ENCODE measurements at places on chromosomes 3 and 15.

- DNase-seq = no peak
These were observed 110.2 kb downstream of the ANP32A start for GRCh38 chr15:68710536-68710935.

GRCh38 chr3:114877378-114878113 lies 269.5 kb downstream of the ZBTB20 start:
- DNase-seq = no peak

GRCh38 chr3:18046131-18046915 lies 303.9 kb upstream of the TBC1D5 start:
- no peak for DNase-seq

- DNase-seq = peak; percentile 71
These were observed 141.9 kb upstream of the SMAD3 start for GRCh38 chr15:66923438-66923881.

DNA sequence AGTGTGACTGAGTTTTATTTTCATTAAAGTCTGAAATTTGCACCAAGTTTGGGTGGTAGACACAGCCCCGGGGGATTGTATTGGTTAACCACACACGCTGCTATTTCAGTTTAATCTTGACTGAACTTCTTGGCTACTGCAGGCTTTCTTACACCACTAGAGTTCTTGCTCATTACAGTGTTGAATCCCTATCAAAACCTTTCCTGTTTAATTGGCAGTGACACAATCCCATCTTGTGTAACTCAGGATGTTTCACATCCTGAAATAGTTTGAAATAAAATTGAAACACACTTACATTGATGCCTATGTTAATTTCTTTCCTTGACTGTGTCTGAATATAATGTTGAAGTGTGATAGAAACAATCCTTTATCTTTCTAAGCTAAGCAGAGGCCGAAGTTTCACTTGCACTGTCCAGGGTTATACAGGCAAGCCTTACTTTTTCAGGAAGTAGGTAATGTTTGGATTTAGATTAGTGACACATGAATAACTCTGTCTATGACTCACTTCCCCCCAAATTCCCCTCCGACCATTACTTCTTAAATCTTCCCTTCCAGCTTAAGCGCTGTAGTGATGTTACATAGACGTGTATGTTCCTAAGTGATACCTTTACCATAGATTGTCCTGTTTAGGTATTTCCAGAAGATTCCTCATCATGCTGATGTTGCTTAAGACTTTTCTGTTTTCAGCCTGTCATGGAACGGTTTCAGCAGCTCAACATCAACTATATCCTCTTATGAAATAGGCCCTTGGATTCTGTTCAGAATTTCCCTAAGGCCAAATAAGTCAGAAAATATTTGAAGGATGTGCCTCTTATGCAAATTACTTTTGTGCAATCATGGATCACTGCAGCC lies 16.8 kb downstream of the ATG7 start:
- no peak for DNase-seq

GRCh38 chr3:123424321-123424998 lies 24.4 kb downstream of the ADCY5 start:
- no peak for DNase-seq

DNA sequence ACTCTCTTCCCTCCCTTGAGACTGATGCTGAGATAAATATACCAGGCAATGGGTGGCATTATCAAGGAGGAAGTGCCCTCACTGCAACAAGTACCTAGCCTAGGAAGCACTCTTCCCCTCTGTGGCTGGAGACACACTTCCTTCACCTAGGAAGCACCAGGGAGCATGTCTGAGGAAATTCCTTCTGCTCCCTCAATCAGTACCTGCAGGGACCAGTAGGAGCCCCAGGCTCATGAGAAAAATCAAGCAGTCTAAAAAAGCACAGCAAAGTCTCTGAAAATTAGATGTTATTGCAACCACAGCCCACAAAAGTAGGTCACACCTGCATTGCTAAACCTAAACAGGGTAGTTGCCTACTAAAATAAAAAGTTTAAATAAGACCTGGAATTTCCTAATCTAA lies 78.2 kb upstream of the TRPM1 start:
- no peak for DNase-seq

GRCh38 chr3:35422836-35423601 lies 216.3 kb upstream of the ARPP21 start:
- no peak for DNase-seq

GRCh38 chr3:39189959-39190269 lies 2.5 kb downstream of the XIRP1 start:
- DNase-seq = peak; percentile 72

GRCh38 chr15:36039996-36040572 lies 494.1 kb upstream of the DPH6 start:
- DNase-seq = no peak

- no peak for DNase-seq
These were observed 15.7 kb upstream of the CAND2 start for GRCh38 chr3:12780751-12781150.

DNA sequence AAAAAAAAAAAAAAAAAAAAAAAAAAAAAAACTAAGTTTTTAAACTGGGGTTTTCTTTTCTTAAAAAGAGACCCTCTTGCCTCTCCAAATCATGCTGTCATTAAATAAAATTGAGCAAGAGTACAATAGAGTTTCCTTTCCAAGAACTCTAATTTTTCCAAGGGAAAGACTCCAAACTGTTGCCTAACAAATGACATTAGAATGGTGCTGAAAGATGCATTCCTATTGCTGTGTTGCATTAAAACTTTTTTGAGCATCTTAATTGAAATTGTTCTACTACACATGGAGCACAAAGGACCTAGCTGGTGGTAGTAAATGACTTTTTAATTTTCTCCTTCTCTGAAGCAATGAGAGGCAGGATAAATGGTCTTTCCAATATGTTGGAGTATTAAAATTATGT lies 469.1 kb upstream of the ARHGEF26 start:
- DNase-seq = no peak

DNA sequence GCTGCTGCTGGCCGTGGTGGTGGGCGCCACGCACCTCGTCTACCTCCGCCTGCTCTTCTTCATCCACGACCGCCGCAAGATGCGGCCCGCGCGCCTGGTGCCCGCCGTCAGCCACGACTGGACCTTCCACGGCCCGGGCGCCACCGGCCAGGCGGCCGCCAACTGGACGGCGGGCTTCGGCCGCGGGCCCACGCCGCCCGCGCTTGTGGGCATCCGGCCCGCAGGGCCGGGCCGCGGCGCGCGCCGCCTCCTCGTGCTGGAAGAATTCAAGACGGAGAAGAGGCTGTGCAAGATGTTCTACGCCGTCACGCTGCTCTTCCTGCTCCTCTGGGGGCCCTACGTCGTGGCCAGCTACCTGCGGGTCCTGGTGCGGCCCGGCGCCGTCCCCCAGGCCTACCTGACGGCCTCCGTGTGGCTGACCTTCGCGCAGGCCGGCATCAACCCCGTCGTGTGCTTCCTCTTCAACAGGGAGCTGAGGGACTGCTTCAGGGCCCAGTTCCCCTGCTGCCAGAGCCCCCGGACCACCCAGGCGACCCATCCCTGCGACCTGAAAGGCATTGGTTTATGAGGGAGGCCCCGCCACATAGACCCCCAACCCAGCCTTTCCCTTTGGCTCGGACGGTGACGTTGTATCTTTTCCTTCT lies 1.1 kb downstream of the GPR27 start:
- no peak for DNase-seq

DNA sequence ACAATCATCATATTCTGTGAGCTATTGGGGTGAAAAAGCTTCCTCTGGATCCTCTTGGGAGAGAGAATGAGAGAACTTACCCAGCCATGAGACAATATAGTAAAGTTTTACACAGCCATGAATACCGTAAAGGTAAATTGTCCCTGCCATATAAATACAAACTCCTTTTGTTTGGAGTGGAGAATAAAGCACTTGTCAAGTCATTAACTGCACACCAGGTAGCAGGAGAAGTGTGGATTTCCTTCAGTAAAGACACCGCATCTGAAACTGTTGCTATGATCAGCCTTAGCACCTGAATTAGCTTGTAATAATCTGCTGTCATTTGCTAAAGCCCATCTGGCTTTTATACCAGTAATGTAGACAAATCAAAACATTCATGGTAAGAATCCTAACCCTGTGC lies 336.6 kb upstream of the SLCO3A1 start:
- DNase-seq = no peak

- DNase-seq = no peak
These were observed 490.7 kb downstream of the GBE1 start for GRCh38 chr3:81270603-81271379.

DNA sequence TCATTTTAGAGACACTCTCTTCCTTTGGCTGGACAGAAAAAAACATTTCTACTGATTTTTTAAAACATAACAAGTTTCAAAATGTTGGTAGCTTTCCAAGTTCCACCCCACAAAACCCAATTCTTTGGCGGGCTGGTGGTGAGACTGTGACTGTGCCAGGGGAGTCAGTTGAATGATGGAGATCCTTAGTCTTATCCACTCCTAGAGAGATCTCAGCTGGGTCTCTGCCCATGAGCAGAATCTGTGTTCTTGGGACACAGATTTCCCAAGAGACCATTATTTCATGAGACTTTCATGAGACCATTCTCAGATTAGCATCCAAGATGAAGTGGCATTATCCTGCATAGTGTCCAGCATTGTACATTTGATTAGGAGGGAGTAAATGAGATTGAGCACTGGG lies 135.1 kb upstream of the NPHP3 start:
- no peak for DNase-seq

GRCh38 chr15:68354923-68355322 lies 77.0 kb downstream of the ITGA11 start:
- DNase-seq = no peak

- DNase-seq = no peak
These were observed 214.1 kb upstream of the CHRM5 start for GRCh38 chr15:33754242-33754641.

GRCh38 chr3:15405448-15406050 lies 21.8 kb downstream of the METTL6 start:
- DNase-seq = no peak

- DNase-seq = no peak
These were observed 720.9 kb downstream of the GRM7 start for GRCh38 chr3:7581831-7582230.

DNA sequence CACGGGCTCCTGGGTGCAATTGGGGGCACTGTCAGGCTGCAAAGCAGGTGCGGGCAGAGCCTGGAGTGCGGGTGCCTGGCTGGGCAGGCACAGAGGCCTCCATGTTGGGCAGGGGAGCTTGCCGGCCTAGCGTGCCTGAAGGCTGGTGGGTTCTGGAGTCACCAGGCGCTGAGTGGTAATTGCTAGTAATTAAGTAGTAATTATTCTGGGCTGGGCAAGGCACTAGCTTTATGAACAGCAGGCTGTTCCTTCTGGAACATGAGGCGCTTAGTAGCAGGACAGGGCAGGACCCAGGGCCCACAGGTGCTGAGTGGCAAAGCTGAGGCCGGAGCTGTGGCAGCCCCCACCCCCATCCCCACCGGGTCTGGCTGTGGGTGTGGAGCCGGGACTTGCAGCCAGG lies 25.3 kb downstream of the PLXNA1 start:
- DNase-seq = no peak

Measured in activated CD4-positive, alpha-beta T cell treated with anti-CD3 and anti-CD28 coated beads for 36 hours (primary cell).